ENCODE measurements at places on chromosomes 12 and 14.

DNA sequence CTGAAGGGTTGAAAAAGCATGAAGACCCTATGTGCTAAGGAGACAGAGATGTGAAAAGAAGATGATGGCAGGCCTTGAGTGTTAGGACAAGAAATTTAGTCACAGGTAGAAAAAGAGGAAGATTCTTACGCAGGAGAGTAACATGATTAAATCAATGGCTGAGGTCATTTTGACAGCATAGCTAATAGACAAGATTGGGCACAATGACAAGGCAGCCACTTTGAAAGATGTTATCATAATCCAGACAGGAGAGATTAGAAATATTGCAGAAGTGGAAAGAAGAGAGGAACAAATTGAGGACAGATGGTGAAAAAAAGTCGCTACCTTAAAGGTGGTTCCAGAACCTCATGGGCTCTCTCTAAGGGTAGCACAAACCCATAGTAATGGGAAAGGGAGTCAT is 228.8 kb upstream of the DDHD1 start:
- no peak for DNase-seq

DNA sequence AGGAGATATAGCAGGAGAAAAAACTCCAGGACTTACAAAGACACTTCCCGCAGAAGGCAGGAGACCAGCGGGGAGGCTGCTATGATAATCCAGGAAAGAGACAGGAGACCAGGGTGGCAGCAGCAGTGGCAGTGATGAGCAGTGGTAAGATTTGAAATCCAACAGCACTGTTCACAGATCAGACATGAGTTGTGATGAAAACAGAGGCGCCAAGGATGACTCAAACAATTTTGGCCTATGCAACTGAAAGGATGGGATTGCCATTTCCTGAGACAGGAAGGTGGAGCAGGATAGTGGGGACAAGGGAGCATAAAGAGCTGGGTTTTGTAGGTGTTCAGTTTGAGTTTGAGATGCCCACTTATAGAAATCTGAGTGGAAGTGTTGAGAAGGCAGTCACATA is 108.6 kb upstream of the DYRK2 start:
- DNase-seq = no peak

GRCh38 chr14:37600880-37601741 is 5.7 kb downstream of the TTC6 start:
- no peak for DNase-seq

DNA sequence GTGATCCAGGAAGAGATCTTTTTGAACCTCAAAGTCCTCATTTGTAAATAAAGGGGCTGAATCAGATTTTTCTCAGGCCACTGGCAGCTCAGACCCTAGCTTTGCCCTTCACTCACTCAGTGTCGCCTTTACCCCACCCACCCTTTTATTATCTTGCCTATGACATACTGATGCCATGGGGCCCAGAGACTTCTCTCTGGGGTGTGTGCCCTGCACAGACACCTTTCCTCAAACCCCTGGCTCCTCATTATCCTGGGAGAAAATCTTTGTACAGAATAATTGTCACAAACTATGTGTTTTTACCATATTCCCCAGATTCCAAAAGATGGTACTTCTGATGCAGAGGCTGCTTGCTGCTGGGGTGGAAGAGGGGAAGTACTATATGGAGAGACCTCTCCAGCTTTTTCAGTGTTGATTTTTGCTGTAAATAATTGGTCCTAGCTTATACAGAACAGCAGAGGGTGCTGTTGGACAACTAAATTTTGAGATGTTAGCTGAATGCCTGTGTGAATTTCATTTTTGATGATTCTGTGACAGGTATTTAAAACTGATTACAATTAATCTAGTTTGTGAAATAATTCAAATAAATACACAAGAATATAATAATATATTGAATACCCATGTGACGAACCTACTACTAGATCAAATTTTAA is 53.9 kb upstream of the DCD start:
- no peak for DNase-seq

DNA sequence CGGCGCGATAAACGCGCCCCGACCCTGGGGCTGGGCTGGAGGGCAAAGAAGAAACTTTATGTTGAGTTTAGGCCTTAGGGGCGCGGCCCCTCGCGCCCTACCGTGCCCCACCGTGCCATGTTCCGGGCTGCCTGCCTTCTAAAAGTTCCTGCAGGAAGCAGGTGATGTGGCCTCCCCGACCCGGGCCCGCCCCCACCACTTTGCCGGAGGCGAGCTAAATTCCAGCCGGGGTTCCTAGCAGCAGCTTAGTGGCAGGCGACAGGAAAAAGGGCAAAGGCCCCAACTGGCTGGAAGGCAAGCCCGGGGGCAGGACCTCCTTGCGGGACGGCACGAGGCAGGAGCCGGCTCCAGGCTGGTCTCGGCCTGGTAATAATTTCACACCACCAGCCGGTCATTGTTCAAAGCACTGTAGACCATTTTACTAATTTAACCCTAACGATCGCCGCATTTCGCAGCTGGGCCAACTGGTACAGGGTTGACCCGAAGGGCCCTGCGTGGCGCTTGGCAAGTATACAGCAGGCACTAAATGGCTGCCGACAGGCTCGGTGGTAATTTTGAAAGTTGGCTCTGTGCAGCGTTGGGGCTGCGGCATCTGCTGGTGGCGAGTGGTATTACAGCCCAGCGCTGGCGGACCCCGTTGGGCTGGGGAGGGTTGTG is 895 bp upstream of the CCDC88C start:
- peak; percentile 29 for DNase-seq

DNA sequence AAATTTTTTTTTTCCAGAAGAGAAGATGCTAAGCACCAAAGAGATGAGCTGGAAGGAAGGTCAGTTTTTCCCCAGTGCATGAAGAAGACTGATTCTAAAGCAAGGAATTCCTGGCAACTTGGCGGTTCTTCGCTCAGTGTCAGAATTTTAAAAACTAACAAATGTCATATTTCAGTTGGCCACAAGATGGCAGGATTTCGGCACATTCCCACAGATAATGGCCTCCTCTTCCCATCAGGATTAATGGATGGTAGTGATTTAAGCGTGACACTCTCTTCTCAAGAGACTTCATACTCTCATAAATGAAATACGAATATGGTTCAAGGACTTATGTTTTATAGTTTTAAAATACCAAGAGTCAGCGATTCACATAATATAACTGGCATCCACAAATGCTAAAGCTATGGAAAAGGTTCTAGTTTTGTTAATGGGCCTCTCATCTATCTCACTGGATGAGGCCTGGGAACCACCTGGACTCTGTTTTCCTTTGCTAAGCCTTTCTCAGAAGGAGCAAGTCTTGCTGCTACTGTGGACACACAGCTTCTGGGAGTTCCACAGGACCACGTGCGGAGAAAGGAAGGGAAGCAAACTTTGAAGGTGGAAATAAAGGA is 46.1 kb upstream of the PTPRO start:
- no peak for DNase-seq

- DNase-seq = no peak
Measured at GRCh38 chr12:101027200-101027599, 182.8 kb downstream of the SLC5A8 start.

- no peak for DNase-seq
Measured at GRCh38 chr12:109304485-109304884, 4.6 kb downstream of the FOXN4 start.

DNA sequence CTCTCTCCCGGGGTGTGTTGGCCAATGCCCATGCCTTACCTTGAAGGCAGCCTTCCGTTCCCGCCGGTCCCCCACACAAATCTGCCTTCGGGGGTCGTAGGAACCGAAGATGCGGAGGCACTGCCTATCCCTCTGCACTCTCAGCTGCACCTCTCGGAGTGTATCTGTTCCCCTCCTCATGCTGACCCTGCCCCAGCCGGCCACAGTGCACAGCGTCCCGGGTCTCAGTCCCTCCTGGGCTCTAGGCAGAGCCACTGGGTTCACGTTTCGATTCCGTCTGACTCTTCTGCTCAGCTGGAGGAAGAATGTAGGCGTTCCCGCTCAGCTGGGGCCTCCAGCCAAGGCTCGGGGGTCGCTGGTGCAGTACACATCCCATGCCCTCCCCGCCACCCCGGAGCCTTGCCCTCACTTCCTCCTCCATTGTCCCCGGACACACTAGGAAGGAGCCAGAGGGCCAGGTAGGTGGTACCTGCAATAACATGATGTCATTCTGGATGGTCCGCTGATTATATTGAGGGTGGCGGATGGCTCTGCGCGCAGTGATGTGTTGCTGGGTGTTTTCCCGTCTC is 1.8 kb downstream of the CTSG start:
- no peak for DNase-seq

- DNase-seq = no peak
Measured at GRCh38 chr12:7012024-7012607, 6.2 kb downstream of the LPCAT3 start.

GRCh38 chr12:71155225-71155624 is 2.6 kb downstream of the TSPAN8 start:
- DNase-seq = no peak

GRCh38 chr12:4177262-4177661 is 96.3 kb upstream of the CCND2 start:
- DNase-seq = no peak

DNA sequence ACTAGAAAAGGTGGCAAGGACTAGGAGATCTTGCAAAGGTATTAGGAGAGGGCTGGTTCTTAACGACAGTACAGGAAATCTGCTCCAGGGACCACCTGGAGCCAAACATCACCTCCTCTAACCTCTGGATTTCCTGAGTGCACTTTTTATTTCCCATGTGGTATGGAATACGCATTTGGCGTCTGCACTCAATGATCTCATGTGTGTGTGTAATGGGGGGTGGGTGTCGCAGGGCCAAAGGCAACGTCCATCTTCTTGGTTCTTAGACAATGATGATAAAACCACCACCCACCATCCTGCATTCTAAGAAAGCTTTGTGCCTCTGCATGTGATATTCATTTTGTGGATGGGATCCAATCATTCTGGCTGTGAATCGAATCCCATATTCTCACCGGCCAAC is 68.8 kb downstream of the CLMN start:
- no peak for DNase-seq

- no peak for DNase-seq
Measured at GRCh38 chr14:53331921-53332320, 178.8 kb upstream of the DDHD1 start.

DNA sequence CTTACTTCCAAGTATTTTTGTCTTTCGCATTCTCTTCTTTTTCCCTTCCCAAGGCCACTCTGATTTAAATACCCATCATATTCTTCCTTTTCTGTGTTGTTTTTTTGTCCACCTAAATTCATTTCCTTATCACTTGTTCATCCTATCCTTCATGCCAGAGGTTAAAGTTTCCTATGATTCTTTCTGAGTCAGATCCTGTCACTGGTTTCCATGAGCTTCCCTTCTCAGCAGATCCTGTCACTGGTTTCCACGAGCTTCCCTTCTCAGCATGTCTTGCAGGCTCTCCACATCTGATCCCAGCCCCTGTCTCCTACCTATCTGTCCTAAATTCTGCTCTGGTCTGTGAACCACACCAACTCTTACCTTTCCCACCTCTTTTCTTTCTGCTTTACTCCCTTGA is 311.8 kb upstream of the RGS6 start:
- no peak for DNase-seq

DNA sequence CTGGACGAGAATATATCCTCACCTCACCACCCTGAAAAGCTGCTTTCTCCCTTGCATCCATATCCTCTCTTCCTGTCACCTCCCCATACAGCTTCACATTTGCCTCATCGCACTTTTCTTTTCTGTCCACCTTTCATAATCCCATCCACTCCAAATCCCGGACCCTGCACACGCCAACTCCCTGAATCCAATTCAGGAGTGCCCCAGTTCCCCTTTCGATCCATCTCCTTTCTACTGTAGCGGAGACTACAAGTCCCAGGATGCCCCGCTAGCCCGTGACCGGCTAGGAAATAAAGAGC is 2.5 kb downstream of the TMEM253 start:
- no peak for DNase-seq

DNA sequence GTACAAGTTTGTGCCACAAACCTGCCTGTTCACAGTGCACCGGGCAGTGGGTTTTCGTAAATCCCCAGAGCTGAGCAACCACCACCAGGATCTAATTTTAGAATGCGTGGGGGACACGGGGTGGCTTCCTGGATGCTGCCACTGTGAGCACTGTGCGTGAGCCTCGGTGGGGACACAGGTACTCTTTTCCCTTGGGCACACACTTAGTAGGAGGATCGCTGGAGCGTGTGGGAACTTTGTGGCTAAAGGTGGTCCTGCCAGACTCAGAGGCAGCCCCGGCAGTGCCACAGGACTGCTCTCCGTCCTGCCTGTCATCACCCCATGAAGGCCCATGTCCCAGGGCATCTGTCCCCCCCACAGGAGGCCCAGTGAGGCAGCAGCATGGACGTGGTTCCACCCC is 21.1 kb downstream of the BTBD6 start:
- no peak for DNase-seq

- DNase-seq = no peak
Measured at GRCh38 chr12:131965073-131965472, 15.3 kb downstream of the EP400 start.

DNA sequence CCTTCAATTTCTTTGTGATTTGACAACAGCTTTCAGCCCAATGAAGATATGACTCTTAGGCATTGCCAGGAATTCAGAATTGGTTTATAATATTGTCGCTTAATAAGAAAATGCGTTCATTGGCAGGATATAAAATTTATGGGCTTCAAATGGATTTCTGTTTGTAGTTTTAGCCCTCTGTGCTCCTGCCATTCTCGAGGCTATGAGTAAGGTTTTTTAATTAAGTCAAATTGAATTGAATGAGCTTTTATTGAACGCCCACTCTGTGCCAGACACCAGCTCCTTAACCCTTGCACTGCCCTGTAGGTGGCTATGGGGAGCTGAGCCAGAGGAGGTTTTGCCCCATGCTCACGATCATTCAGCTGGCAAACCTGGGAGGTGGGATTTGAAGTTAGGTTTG is 115.1 kb downstream of the SLC25A47 start:
- DNase-seq = no peak

- DNase-seq = no peak
Measured at GRCh38 chr12:66168410-66168809, 1.4 kb downstream of the TMBIM4 start.

- DNase-seq = no peak
Measured at GRCh38 chr14:64821651-64822050, 58.1 kb downstream of the SPTB start.

- no peak for DNase-seq
Measured at GRCh38 chr14:82341261-82341810, 807.7 kb upstream of the SEL1L start.

DNA sequence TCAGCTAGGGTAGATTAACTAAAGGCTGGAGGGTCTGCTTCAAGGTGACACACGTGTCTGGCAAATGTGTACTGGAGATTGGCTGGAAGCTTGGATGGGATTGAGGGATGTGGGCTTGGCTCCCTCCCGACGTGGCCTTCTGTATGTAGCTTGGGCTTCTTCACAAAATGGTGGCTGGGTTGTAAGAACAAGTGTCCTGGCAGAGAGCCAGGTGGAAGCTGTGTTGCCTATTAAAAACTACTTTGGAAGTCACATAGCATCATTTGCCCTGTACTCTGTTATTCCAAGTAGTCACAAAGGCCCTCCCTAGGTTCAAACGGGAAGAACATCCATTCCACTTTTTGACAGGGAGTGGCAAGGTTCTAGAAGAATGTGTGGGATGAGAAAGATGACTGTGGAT is 174.1 kb upstream of the PRICKLE1 start:
- DNase-seq = no peak

DNA sequence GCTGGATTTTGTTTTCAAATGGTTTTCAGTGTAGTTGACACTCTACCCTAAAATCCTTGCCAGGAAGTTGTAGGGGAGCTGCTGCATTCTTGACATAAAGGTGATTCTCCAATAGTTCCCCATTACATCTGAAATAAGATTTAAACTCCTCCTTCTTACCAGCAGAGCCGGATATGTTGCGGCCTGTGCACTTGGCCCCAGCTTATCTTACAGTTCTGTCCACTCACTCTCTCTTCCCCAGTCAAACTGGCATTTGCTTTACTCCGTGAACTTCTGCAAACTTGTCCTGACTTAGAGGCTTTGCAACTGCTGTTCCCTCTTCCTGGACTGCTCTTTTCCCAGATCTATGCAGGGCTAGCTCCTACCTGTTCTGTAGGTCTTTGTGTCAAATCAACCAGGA is 929.5 kb downstream of the VRK1 start:
- DNase-seq = no peak
